ENCODE measurements at places on chromosomes 7 and 10. TPM values are rescaled to one million over a fixed set of nuclear protein-coding genes. Genes with fewer than 3 reads are reported as not detected.

- no peak overlapping the region for H3K4me3 ChIP-seq
- no peaks in the 10 kb centered on the region for H3K27me3 ChIP-seq
- H3K27ac ChIP-seq, result no peak overlapping the region
- DNase-seq, result no peak
These were observed 73.0 kb downstream of the NHLRC2 start for GRCh38 chr10:113927440-113927839.

FXYD4 gene
- total RNA-seq, result not detected

PNLIP gene
- not detected for total RNA-seq

- H3K4me3 ChIP-seq, result no peak overlapping the region
- H3K36me3 ChIP-seq, result no peaks in the 10 kb centered on the region
- H3K27me3 ChIP-seq, result no peaks in the 10 kb centered on the region
- H3K27ac ChIP-seq, result no peak overlapping the region
- no peaks in the 10 kb centered on the region for H3K4me1 ChIP-seq
- DNase-seq, result no peak
These were observed 39.9 kb downstream of the CABCOCO1 start for GRCh38 chr10:61702584-61702983.

HMX3 gene
- 0.12 TPM for total RNA-seq

UTF1 gene
- not detected for total RNA-seq

DYNC1I1 gene
- total RNA-seq, result 0.53 TPM

- no peaks in the 10 kb centered on the region for H3K36me3 ChIP-seq
- H3K27me3 ChIP-seq, result no peaks in the 10 kb centered on the region
- no peak for DNase-seq
- no peaks in the 10 kb centered on the region for H3K4me1 ChIP-seq
- no peak overlapping the region for H3K4me3 ChIP-seq
These were observed 56.4 kb downstream of the CYCS start for GRCh38 chr7:25068502-25069213.

IMMP2L gene
- 12.8 TPM for total RNA-seq

GRCh38 chr10:62460393-62460792 is 86.2 kb downstream of the ZNF365 start:
- H3K36me3 ChIP-seq, result no peaks in the 10 kb centered on the region
- H3K4me1 ChIP-seq, result no peaks in the 10 kb centered on the region
- H3K27me3 ChIP-seq, result no peaks in the 10 kb centered on the region
- no peak overlapping the region for H3K4me3 ChIP-seq
- no peak for DNase-seq

GRCh38 chr7:40498924-40499510 is 364.2 kb downstream of the SUGCT start:
- H3K27me3 ChIP-seq, result no peaks in the 10 kb centered on the region
- H3K27ac ChIP-seq, result no peak overlapping the region
- no peaks in the 10 kb centered on the region for H3K4me1 ChIP-seq
- H3K36me3 ChIP-seq, result no peaks in the 10 kb centered on the region
- no peak overlapping the region for H3K4me3 ChIP-seq
- DNase-seq, result no peak

DNA sequence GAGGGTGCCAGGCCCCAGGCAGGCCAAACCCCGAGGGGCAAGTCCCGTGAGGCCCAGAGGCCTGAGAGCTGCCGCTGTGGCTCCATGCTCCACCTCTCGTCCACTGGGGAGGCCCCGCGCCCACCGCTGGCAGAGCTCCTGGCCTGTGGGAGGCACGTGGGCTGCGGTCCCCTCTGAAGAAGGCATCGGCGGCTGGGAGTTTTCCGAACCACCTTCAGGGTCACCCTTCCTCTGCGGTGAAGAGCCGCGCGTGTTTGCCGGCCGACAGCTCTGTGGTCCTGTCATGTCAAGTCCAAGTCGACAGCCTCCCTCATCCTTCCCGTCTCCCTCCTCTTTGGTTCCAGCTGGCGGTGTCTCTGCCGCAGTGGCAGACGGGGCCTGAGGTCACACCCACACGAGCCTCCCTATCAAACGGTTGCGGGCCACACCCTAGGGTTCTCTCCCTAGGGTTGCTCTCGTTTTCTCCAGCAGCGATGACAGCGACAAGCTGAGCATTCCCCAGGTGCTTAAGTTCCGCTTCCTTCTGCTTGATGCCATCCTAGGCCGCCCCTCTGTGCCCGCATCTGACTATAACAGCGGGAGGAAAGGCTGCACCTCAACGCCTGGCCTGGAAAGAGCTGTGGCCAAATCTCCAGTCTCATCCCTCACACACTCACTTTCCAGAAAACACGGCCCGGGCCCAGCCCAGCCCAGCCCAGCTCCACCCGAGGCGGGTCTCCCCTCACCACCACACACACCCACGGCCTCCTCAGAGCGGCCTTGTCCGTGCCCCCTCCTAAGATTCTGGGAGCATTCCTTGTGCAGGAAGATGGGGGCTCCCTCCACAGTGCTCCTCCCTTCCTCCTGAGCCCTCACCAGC is 185.0 kb downstream of the ELFN1 start:
- H3K27ac ChIP-seq, result no peak overlapping the region
- no peak overlapping the region for H3K4me3 ChIP-seq
- no peaks in the 10 kb centered on the region for H3K36me3 ChIP-seq
- H3K27me3 ChIP-seq, result no peaks in the 10 kb centered on the region
- no peaks in the 10 kb centered on the region for H3K4me1 ChIP-seq

LRRC17 gene
- 4.3 TPM for total RNA-seq

- no peak for DNase-seq
- H3K4me3 ChIP-seq, result no peak overlapping the region
- no peaks in the 10 kb centered on the region for H3K36me3 ChIP-seq
- H3K27ac ChIP-seq, result no peak overlapping the region
These were observed 69.7 kb downstream of the CALML3 start for GRCh38 chr10:5594271-5595049.

DNA sequence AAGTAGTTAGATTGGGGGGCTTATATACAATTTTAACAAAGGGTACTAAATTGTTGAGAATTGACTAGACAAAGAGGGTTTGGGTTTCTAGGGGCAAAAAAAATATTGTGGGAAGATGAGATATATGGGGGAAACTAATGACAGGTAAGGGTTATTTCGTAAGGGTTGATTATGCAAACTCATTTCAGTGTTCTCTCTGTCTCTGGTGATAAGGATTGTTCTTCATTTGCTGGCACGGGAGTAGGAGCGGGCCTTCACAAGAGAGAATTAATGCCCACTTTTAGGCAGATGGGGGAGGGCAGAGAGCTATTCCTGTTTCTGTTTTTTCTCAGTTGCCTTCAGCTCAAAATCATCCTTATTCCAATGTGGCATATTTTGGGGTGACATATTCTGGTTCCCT is 258.4 kb downstream of the EXOC4 start:
- no peak overlapping the region for H3K4me3 ChIP-seq
- no peaks in the 10 kb centered on the region for H3K27me3 ChIP-seq
- no peak for DNase-seq
- no peaks in the 10 kb centered on the region for H3K4me1 ChIP-seq

DNA sequence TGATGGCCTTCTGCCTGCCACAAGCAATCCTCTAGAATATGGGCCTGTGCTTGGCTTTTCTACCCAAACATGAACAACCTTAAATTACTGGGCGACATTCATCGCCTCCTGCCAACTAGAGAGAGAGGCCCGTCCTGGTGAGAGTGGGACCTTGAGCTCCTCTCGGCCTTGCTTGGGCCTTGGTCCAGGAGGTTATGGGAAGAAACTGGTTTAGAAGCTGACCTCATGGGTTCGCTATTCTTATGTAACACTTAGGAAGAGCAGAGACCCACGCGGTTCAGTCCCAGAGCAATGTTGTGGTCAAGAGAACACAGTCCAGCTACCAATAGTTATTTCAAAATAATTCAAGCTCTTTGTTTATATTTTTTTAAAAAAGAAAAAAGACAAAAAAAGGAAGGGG is 176.3 kb upstream of the ZNF32 start:
- H3K4me1 ChIP-seq, result peaks cover 6% of the 10 kb centered on the region
- no peaks in the 10 kb centered on the region for H3K36me3 ChIP-seq
- no peaks in the 10 kb centered on the region for H3K27me3 ChIP-seq
- no peak for DNase-seq
- no peak overlapping the region for H3K27ac ChIP-seq

SYT15 gene
- total RNA-seq, result 0.15 TPM

SH2D4B gene
- total RNA-seq, result 0.11 TPM
